ENCODE measurements at places on chromosomes 6 and 20. TPM values are rescaled to one million over a fixed set of nuclear protein-coding genes. Genes with fewer than 3 reads are reported as not detected.

The ASIP gene
- total RNA-seq: not detected

The STX11 gene
- total RNA-seq: 6.2 TPM

GRCh38 chr6:100230953-100231316 lies 233.8 kb downstream of the SIM1 start:
- no peaks in the 10 kb centered on the region for H3K36me3 ChIP-seq
- no peaks in the 10 kb centered on the region for H3K27me3 ChIP-seq
- H3K4me1 ChIP-seq: peaks cover 9% of the 10 kb centered on the region
- no peak overlapping the region for H3K4me3 ChIP-seq
- no peak overlapping the region for H3K27ac ChIP-seq

The LIME1 gene
- total RNA-seq: 169 TPM

- no peak overlapping the region for H3K4me3 ChIP-seq
- no peaks in the 10 kb centered on the region for H3K4me1 ChIP-seq
- H3K27ac ChIP-seq: no peak overlapping the region
These were observed 4.1 kb downstream of the C20orf202 start for GRCh38 chr20:1207293-1207878.

The COL9A1 gene
- not detected for total RNA-seq

DNA sequence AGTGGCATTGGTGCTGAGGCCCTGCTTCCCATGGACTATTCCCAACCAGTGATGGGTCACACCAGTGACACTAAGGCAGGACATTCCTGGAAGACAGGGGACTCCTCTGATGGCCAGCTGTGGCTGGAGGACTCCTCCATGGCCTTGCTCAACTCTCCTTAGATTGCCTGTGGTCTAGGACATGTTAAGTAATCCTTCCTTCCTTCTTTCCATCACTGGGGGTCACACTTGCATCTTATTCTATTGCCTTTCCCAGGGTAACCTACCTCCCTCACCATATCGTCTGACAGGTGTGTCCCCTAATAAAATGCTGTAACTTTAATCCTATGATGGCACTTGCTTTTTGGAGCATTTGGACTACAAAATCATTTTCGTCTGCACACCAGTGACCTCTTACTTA lies 24.5 kb upstream of the HLA-A start:
- H3K4me3 ChIP-seq: no peak overlapping the region
- H3K36me3 ChIP-seq: no peaks in the 10 kb centered on the region
- H3K27me3 ChIP-seq: no peaks in the 10 kb centered on the region
- H3K27ac ChIP-seq: no peak overlapping the region
- DNase-seq: no peak
- no peaks in the 10 kb centered on the region for H3K4me1 ChIP-seq

DNA sequence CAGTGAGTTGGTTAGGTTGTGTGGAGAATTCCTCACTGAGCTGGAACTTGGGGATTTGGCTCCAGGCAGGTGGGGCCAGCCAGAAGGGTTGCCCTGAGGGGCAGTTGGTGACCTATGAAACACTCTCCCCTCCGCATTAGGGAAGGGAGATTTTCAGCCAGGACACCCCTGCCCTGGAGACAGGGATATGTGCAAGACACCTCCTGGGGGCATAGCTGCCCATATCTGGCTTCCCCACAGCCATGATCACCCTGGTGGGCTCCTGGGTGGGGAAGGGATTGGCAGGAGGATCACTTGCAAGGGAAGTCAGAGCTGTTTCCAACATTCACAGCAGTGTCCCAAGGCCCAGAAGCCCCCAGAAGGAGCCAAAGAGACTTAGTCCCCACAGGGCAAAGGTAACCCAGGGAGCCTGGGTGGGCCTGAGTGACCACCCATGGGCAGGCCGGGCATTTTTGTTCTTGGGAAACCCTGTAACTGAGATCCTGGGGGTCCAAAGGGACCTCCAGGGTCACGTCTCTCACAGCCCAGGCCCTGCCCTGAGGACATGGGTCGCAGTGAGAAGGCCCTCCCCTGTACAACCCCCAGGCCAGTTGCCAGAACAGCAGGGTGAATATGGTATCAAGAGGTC lies 145.8 kb downstream of the MRPL14 start:
- DNase-seq: no peak
- no peaks in the 10 kb centered on the region for H3K4me1 ChIP-seq
- H3K4me3 ChIP-seq: no peak overlapping the region
- no peaks in the 10 kb centered on the region for H3K27me3 ChIP-seq
- no peak overlapping the region for H3K27ac ChIP-seq
- no peaks in the 10 kb centered on the region for H3K36me3 ChIP-seq

DNA sequence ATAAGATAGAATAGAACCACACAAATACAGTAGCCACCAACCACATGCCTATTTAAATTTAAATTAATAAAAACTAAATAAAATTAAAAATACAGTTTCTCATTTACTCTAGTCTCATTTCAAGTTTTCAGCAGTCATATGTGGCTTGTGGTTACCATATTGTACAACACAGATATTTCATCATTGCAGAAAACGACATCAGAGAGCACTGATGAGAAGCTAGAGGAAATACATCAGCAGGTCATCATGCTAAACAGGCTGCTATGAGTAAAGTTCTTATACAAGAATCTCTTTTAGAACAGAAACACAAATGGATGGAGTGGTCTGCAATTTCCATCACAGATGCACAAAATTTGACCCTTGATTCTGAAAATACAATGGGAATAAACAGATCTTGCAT lies 36.6 kb downstream of the TBC1D32 start:
- no peaks in the 10 kb centered on the region for H3K4me1 ChIP-seq
- no peak for DNase-seq
- H3K4me3 ChIP-seq: no peak overlapping the region
- no peak overlapping the region for H3K27ac ChIP-seq
- H3K36me3 ChIP-seq: no peaks in the 10 kb centered on the region
- H3K27me3 ChIP-seq: no peaks in the 10 kb centered on the region

GRCh38 chr6:110545081-110545872 lies 68.9 kb upstream of the SLC22A16 start:
- H3K4me3 ChIP-seq: no peak overlapping the region
- H3K27me3 ChIP-seq: no peaks in the 10 kb centered on the region
- DNase-seq: no peak
- no peak overlapping the region for H3K27ac ChIP-seq

GRCh38 chr6:166394036-166394892 lies 11.5 kb upstream of the MPC1 start:
- no peaks in the 10 kb centered on the region for H3K4me1 ChIP-seq
- no peak for DNase-seq
- no peaks in the 10 kb centered on the region for H3K36me3 ChIP-seq
- no peak overlapping the region for H3K4me3 ChIP-seq

The PRR18 gene
- not detected for total RNA-seq

GRCh38 chr20:4886771-4887527 lies 114.4 kb downstream of the SLC23A2 start:
- H3K36me3 ChIP-seq: peaks cover 14% of the 10 kb centered on the region
- H3K4me3 ChIP-seq: no peak overlapping the region
- H3K27ac ChIP-seq: no peak overlapping the region

GRCh38 chr6:33976437-33977360 lies 169.2 kb downstream of the GRM4 start:
- no peak for DNase-seq
- no peak overlapping the region for H3K27ac ChIP-seq
- H3K27me3 ChIP-seq: peaks cover 7% of the 10 kb centered on the region
- H3K4me1 ChIP-seq: no peaks in the 10 kb centered on the region
- H3K4me3 ChIP-seq: no peak overlapping the region
